ENCODE measurements at places on chromosomes 7 and 10.

GRCh38 chr10:34721208-34721840, 93.8 kb downstream of the PARD3 start:
- no peak for DNase-seq

GRCh38 chr7:137999496-138000080, 2.3 kb downstream of the CREB3L2 start:
- DNase-seq = no peak

DNA sequence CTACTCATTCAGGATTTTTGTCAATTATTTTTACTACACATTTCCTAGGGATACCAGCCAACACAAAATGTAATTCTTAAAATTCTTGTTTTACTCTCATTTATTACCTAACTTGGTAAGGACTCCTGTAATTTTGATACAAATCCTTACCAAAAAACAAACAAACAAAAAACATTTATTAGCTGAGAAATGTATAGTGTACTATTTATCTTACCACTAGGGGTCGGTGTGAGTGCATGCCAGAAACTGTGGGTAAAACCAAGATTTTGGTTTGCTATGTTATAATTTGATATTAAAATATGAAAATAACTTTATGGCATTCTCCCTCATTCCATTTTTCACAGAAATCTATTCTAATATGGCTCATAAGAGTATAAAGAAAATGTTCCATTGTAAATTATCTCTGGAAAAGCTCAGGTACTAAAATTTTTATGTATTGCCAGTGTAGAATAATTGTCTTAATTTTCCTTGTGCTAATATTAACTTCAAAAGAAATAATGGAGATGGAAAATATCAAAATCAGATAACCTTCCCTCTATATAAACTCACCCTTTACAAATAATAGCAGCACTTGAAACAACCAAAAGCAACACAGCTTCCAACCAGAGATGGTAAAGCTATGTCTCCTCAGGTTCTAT, 290.8 kb upstream of the PCDH15 start:
- DNase-seq = no peak

DNA sequence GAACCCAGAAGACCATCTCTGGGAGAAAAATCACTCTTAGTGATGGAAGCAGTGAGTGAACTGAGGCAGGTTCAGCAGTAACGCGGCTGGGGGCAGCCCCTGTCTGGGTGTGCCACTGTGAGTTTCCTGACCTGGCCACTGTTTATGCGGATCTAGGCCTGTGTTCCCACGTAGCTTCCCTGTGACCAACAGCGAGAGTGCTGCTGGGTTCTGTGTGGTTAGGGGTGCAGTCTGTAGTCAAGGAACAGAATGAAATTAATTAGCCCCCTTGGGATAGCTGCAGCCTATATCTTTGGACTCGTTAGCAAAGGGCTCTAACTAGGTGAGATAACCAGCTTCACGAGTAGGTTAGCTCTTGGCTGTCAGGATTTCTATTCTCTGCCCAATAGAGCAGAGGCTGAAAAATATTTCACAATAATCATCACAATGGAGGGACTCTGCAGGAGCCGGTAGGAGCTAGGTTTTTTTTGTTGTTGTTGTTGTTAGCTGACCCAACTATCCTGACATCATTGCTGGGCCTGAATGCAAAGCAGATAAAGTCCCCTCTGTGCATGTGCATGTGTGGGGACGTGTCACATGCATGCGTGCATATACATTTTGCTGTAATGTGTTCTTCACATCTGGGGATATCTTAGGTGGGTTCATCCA, 164.9 kb downstream of the TMEM178B start:
- no peak for DNase-seq

DNA sequence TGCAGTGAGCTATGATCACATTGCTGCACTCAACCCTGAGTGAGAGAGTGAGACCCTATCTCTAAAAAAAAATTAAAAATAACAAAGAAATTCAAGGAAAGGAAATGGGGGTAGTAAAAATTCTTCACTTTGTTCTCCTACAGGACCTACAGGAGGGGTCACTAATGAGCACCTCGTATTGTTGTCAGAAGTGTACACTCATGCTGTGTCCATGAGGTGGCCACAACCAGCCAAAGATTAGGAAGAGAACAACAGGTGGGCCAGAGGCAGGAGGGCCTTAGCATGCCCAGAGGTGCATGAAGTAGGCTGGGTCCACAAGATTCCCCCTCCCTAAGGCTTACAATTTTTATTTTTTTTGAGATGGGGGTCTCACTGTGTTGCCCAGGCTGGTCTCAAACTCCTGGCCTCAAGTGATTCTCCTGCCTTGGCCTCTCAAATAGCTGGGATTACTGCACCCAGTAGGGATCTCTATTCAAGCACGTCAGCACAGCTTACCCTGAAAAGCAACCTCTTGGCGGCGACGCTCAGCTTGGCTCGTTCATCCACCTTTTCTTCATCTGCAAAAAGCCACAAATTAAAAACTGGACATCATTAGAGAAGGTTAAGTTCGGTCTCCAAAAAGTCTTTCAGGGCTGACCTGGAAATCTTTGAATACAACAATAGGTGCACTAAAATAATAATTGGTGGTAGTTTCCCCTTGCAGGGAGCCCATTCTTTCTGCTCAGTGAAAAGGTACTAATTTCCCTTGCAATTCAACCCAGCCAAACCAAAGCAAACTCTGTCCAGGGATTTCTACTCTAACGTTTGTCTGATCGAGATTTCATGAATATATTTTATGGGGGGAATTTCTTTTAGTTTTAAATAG, 104.4 kb downstream of the SVIL start:
- DNase-seq = no peak

DNA sequence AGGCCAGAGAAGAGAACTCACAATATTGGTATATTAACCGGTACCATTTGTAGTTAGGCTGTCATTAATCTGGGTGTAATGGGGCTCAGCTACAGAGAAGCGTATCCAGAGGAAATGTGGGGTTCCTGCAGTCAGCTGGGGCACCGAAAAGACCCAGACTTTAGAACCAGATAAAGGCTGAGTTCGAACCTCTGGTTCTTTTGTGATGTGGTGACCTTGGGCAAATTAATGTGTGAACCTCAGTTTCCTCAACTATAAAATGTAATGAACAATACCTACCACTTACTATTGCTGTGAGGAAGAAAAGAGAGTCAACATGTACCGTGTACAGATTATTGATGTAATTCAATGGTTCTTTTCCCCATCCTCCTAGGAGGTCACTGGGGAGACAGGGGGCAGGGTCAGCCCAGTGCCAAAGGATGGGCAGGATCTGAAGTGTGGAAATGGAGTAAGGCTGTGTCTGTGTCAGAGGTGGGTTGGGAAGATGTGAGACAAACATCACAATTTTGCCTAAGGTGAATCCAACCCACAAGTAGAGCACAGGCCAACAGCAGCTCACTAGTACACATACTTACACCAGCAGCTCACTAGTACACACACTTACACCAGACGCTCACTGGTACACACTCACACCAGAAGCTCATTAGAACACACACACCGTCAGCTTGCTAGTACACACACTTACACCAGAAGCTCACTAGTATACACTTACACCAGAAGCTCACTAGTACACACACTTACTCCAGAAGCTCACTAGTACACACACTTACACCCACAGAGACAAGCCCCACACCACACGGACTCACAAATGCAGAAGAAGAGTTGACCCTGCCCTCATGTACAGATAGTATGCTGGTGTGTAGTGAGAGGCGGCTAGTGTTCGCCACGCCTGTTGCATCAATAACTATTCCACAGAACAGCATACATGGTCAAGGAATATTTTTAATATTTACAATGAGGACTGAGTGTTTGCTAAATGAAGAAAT, 28.0 kb downstream of the PRSS2 start:
- no peak for DNase-seq

- DNase-seq = no peak
These were observed 33.1 kb downstream of the GSTO2 start for GRCh38 chr10:104301907-104302690.

- no peak for DNase-seq
These were observed 26.2 kb downstream of the COPG2 start for GRCh38 chr7:130642383-130642782.

GRCh38 chr10:92972886-92973285, 87.7 kb upstream of the CYP26C1 start:
- no peak for DNase-seq

DNA sequence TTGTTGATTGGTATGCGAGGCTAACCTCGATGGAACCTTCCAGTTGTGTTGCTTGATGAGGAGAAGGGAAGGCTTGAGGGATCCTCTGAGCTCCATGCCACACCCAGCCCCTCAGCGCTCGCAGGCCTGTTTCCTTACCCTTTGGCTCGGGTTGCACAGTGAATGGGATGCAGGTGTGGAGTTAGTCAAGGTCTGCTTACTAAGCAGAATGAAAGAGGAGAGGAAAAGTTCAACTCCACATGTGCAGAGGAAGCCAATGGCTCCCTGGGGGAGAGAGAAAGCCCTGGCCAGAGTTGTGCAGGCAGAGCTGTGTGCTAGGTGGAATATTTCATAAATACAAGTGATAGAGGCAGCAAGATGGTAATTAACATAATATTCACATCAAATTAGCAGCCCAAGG, 85.5 kb downstream of the JCAD start:
- no peak for DNase-seq

DNA sequence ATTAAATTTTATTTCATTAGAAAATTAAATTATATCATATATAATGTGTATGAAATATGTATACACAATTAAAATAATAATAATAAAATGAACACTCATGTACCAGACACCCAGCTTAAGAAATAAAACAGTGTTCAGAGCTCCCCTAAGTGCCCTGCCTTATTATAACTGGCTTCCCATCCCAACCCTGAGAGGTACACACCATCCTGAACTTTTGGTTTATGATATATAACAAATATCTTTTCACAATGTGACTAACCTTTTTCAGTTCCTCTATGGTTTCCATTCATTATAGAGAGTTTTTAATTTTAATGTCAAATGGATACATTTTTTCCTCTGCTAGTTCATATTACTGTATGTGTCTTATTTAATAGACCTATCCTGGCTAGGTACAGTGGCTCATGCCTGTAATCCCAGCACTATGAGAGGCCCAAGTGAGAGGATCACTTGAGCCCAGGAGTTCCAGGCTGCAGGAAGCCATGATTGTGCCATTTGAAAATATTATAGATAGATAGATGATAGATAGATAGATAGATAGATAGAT, 24.0 kb upstream of the STEAP2 start:
- DNase-seq = no peak

GRCh38 chr10:53379956-53380355, 607.4 kb upstream of the MBL2 start:
- DNase-seq = no peak

DNA sequence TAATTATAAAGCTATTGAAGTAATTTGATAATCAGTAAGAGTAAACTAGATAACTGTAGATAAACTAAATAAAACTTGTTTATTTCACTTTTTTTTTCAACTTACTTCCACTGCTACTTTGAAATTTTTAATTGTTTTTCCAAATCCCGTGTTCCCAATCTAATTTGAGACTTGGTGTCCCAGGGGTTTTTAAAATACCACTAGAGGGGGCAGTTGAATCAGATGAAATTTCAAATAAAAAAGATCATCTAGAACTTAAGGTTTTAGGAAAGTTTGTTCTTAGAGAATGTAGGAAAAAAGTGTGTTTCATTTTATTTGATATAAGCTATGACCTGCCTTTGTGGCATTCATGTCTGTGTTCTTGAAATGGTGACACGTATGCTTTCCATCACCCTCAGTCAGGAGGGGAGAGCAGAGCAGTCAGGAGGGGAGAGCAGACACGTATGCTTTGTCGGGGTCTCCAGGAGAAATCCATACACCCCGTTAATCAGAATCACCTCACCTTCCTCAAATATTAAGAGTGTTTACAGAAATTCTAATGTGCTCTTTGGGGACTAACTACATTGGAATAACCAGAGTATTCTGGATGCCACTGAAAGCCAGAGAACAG, 49.9 kb downstream of the C10orf67 start:
- DNase-seq = no peak

DNA sequence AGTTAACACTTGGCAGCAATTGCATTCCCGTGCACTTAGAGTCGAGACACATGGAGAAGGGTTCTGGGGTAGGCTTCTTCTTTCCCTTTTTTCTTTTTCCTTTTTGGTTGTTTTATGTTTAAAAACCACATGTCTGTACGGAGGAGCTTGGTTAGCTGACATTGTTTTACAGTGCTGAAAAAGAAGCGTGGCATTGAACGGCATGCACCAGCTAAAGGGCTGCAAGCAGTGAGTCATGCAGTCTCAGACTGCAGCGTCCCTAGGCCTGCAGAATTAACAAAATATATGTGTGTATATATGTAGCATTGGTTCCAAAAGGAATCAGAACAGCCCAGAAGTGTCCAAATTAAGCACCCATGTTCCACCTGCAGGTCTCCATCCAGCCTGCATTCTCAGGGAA, 211.0 kb downstream of the TCF7L2 start:
- DNase-seq = no peak

- no peak for DNase-seq
These were observed 18.8 kb upstream of the INPP5A start for GRCh38 chr10:132518572-132519381.

DNA sequence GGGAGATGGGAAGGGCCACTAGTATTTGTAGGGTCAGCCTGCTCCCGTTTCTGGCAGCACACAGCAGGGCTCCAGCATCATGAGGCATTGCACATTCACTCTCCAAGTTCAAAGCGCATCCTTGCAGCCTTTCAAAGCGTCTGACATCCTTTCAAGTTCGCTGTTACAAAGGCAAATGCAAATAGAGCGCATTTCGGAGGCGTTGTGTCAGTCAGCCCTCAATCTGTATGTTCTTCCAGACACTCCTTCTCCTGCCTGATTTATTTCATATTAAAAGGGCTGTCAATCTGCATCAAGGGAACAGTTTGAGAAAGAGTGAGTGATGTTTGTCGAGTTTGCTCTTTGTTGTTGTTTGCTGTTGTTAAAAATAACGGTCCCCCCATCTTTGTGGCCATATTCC, 188.5 kb downstream of the SNX10 start:
- no peak for DNase-seq

- DNase-seq = no peak
These were observed 6.5 kb upstream of the VWC2 start for GRCh38 chr7:49766966-49767365.

DNA sequence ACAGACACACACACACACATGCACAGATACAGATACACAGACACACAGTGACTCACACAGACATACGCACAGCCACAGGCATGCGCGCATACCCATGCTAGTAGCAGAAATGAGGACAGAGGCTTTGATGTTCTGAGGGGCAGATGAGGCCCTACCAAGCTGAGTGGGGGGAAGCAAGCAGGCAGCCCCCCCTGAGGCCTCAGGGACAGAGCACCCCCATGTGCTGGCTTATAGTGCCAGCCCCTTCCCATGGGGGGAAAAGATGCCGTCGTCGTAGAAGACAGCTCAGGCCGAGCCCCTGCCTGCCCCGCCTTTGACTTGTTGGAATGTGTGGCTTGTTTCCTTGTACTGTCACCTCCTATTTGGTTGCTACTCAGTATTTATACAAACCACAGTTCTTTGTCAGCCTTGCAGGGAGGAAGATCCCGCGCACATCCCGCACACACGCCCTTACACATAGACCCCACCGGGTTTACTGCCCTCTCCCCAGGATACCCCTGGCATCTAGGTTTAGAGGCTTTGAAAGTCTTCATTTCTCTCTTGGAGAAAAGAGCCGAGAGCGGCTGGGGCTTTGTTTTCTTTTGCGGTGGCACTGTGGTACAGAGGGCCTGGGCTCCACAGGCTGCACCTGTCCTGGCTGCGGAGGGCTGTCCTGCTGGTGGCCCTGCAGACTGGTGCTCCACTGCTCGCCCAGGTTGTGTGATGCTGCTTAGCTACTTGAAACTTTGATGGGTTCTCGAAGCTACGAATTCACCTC, 112.5 kb downstream of the DOCK1 start:
- DNase-seq = no peak

All from NCI-H510A (cell line).